Activated T-helper 9 cell treated with anti-CD3 and anti-CD28 coated beads, Interleukin-2, amount 50 U/mL, for 16 hours (primary cell): ENCODE measurements at places on chromosomes 5 and 9.

- DNase-seq: no peak
These were observed 428.8 kb upstream of the CLINT1 start for GRCh38 chr5:158287643-158288271.

GRCh38 chr5:135062216-135063055 lies 28.4 kb upstream of the PITX1 start:
- no peak for DNase-seq

- no peak for DNase-seq
These were observed 592.5 kb downstream of the CCDC171 start for GRCh38 chr9:16145196-16145950.

GRCh38 chr5:141951332-141951781 lies 6.6 kb downstream of the PCDH12 start:
- DNase-seq: no peak

DNA sequence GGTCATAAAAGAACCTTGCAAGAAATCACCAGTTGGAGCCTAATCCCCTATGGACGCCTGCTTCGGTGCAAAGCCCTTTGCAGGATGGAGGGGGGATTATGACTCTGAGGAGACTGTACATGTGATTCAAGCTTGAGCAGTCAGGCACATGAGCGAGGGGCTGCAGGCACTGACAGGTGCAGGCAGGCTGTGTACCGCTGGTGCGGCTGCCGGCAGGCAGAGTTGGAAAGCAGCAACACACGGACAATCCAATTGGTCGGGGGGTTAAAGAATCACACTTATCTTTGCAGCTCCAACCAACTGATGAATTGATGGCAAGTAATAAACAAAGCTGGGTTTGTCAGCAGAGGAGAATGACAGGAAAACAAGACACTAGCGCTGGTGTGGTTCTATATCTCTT lies 5.7 kb downstream of the WHRN start:
- no peak for DNase-seq

GRCh38 chr9:135166565-135166964 lies 79.1 kb downstream of the OLFM1 start:
- DNase-seq: no peak

DNA sequence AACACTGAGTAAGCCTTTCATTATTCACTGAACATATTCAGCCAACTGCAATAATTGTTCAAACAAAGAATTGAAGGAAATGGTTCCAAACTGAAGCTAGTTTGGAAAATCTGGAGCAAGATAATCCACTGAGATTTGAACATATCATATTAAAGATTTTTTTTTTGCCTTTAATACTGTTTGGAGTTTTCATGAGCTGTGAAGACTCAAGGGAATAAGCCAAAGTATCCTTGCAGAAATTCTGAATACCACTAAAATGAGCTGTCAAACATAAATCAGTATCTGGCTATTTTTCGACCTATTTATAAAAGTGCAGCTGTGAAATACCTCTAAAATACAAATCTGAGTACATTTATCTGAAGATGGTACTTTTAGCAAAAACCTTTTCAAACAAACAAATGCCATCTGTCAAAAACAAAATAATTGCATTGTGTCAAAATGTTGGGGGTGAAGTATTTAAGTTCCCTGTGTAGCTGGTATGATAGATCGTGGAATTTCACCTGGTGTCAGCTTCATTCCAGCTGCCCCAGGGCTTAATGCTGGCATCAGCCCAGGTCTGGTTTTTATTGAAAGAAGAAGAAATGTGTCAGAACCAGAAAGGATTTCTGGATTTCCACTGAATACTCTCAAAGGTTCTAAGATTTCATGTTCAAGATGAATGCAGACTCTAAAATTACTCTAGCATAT lies 149.0 kb upstream of the GRAMD2B start:
- DNase-seq: no peak

GRCh38 chr9:88852794-88853193 lies 138.5 kb upstream of the S1PR3 start:
- DNase-seq: no peak
